CD4-positive, alpha-beta T cell treated with Interleukin-17A for 4 hours (primary cell): ENCODE measurements at places on chromosomes 12 and 14.

GRCh38 chr12:40691913-40692764 lies at the start of gene CNTN1:
TSS of gene CNTN1 (plus strand) at chr12:40692439.
- DNase-seq, result no peak

- DNase-seq, result no peak
Observed at GRCh38 chr12:53495903-53496751, 3.1 kb downstream of the MAP3K12 start.

GRCh38 chr14:74836251-74836960 lies 39.5 kb downstream of the PROX2 start:
- no peak for DNase-seq

GRCh38 chr14:31543969-31544799 lies 17.0 kb upstream of the NUBPL start:
- DNase-seq, result no peak

GRCh38 chr12:130680451-130680990 lies 35.6 kb downstream of the RIMBP2 start:
- DNase-seq, result no peak

DNA sequence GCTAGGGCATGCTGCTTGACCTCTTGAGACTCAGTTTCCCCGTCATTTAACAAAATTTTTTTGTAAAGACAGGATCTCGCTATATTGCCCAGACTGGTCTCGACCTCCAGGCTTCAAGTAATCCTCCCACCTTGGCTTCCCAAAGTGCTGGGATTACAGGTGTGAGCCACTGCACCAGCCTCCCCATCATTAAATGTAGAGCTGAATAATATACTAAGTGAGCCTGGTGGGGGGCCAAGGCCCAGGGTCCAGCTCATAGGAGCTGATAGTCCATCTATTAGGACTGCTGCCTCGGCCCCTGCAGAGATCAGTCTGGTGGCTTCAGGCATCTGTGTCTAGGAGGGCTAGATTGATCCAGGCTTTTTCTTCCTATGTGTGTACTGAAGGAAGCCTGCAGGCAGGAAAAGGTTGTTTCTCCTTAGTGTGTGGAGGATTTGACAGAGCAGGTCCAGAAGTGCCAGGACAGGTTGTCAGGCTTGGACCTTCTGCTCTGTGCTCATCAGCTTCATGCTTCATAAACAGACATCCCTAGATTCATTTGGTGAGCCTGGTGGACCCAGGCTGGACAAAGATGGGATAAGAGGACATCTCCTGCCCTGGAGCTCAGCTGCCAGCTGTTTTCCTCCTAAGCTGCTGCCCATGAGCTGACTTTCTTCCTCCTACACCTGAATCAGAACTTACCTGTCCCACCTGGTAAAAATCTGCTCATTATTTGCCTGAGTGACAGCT lies 135.4 kb downstream of the ZFP36L1 start:
- no peak for DNase-seq
